T-cell (primary cell): ENCODE measurements at places on chromosomes 13 and 19.
A peak's percentile ranks its signal among the peaks of the same experiment; 100 is the strongest.

DNA sequence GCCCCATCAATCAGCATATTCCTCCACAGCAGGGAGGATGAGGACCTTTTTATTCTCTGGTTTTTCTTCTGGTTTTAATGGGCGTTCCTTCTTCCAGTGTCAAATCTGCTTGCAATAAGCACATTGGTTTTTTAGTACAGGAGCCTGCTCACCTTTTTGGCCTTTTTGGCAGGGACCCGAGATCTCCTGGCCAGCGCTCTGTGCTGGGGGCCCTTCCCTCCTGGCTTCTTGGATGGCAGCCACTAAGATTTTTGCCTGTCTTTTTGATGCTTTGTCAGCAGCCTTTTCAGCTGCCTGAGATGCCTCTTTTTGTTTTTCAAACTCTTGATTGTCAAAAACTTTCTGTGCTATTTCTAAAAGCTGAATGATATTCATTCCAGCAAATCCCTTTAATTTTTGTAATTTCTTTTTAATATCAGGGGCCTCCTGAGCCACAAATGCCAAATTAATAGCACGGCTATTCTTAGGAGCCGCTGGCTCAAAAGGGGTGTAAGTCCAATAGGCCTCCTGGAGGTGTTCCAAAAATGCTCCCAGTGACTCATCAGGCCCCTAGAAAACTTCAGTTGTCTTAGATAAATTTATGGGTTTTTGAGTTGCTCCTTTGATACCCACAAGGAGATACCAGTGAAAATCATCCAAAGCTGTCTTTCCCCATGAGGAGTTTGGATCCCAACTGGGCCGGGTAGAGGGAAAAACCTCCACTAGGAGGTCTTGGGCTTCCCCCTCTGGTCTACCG, 73.0 kb downstream of the ZNF100 start:
- no peak for DNase-seq

GRCh38 chr13:73676550-73677047, 457.6 kb downstream of the KLF12 start:
- no peak for DNase-seq

DNA sequence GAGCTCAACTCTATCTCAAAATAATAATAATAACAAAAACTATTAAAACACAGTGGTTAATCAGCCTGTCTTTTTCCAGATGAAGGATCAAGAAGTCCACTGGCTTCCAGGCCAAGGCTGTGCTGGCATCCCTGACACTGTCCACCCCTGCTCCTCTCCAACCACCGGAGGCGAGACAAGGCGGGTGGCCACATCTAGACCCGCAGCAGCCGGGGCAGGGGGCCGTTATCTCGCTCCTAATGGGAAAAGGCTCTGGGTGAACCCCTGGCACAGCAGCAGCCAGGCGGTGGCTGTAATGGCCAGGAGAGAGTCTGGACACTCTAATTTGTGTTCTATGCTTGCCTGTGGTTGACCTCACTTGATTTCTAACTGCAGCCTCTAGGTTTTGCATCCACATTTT, 158.0 kb upstream of the SOX1 start:
- DNase-seq: no peak

DNA sequence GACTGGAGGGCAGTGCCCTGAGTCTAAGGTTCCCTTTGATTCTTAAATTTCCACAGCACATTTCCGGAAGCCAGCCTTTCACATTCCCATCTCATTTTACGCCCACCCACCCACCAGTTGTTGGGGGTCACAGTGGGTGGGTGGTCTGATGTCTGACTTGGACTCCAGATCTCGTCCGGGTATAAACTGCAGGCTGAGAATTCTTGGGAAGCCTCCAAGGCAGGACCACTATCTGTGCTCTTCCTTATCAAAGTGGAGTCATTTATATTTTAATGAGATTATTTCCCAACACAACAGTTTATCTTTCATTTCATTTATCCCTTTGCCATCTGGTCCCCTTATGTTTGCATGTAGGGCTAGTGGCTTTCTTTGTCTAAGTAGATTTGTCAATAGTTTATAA, 3.6 kb upstream of the FAM124A start:
- DNase-seq: no peak

DNA sequence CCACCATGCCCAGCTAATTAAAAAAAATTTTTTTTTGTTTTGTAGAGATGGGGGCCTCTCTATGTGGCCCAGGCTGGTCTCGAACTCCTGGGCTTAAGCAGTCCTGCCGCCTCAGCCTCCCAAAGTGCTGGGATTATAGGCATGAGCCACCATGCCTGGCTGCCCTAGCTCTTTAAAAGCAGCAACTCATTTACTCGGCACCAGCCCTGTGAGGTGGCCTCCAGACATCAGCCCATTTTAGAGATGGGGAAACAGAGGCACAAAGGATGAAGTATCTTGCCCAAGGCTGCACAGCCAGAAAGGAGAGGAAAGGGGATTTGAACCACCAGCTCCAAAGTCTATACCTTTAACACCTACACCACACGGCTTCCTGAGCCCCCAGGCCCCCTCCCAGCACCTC, 312 bp downstream of the PRX start:
- DNase-seq: no peak

- no peak for DNase-seq
Measured at GRCh38 chr19:20313894-20314293, 146.9 kb downstream of the ZNF486 start.

DNA sequence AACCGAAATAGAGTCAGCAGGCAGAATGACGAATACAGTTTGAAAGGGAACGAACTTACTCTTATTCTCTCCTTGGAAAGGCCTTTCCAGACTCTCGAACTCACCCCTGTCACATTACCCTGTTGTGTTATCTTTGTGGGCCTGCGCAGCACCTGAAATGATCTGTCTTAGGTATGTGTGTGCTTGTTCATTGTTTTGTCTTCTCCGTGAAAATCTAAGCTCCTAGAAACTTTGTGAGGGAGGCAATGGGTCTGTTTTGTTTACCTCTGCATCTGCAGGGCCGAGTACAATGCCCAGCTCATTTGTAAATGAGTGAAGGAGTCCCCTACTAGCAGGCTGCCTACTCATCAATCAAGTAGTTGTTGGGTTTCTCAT, 19.6 kb downstream of the HMGB1 start:
- DNase-seq: no peak

DNA sequence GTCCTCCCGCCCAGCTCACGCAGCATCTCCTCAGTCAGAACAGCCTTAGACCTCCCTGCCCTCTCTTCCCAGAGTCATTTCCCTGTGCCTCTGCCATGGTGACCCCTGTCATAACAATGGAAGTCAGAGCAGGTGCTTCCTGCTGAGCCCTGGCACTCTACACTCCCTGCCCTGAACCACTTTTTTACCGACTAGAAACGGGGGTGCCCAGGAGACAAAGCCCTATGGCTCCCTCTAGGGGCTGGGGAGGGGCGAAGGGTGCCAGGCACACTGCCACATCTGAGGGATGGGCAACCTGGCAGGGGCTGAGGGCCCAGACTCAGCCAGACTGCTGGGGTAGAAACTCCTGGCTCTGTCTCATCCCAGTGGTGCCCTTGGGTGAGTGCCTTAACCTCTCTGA, 16.4 kb downstream of the ZNF574 start:
- DNase-seq: no peak

- DNase-seq: no peak
Measured at GRCh38 chr19:51803967-51804366, 9.0 kb downstream of the FPR3 start.

DNA sequence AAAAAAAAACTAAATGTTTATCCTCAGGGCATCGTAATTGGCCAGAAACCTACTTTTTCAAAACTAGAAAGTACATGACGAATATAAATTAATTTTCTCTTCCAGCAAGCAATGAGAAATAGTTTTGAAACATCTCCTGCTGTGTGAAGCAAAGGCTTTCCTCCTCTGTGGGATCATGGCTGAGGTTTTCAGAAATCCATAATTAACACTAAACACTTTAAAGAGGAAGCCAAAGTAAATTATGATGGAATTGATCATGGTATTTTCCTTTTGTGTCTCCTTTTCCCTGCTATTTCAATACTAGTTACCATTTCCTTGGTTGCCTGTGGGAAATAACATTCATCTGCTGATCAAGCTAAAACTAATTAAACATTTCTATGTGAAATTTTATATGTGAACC, 1413.8 kb upstream of the PCDH20 start:
- DNase-seq: no peak

- DNase-seq: no peak
Measured at GRCh38 chr19:3082331-3082730, 11.8 kb upstream of the GNA11 start.

- DNase-seq: peak; percentile 58
Measured at GRCh38 chr19:29942404-29943261, 594 bp downstream of the URI1 start.

GRCh38 chr13:98534821-98535220, 42.1 kb downstream of the STK24 start:
- no peak for DNase-seq

DNA sequence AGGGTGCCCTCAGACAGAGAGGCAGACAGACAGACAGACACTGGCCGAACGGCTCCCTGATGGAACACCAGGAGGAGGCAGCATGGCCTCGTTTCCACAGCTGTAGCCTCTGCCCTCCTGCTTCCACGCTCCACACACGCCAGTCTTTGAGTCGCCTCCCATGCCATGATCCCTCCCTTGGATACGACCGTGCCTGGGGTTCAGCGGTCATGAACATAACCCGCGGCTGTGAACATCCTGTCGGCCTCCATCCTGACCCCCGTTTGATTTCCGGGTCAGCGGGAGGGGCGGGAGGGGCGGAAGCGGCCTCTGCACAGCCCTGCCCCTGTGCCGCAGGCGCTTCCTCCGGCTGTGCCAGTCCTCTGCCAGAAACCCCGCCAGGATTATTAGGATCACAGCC, 23.4 kb downstream of the GP6 start:
- DNase-seq: no peak

GRCh38 chr13:79034341-79034740, 371.7 kb downstream of the RBM26 start:
- no peak for DNase-seq

DNA sequence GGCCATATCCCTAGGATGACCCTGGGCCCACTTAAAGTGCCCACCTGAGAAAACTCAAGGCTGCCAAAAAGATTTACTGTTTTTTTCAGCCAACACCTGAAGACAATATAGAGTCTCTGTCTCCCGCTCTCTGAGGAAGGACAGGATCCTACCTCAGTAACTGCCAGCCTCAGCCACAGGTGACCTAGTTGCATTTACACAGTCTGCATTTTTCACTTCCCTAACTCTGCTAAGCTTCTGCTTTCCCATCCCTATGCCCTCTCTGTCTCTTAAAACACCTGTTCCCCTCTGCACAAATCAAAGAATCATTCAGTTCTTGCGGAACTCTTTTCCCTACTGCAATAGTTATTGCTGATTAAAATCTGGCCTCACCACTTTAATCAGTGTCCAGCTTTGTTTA, 609.5 kb downstream of the UQCRFS1 start:
- no peak for DNase-seq

DNA sequence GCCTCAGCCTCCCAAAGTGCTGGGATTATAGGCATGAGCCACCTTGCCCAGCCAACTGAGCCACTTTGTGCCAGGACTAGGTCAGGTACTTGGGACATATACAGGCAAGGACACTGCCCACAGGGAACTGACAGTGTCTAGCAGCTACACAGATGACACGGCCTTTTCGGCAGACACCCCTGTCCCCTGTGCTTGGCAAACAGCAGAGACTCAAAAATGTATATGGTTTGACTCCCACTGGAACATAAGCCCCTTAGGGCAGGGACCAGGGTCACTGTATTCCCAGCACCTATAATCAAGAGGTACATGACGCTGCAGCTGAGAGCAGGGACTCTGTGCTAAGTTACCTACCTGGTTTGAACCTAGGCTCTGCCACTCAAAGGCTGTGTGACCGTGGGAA, 16.8 kb downstream of the ABCC4 start:
- no peak for DNase-seq

GRCh38 chr13:41562083-41562482, 104.7 kb downstream of the RGCC start:
- no peak for DNase-seq

DNA sequence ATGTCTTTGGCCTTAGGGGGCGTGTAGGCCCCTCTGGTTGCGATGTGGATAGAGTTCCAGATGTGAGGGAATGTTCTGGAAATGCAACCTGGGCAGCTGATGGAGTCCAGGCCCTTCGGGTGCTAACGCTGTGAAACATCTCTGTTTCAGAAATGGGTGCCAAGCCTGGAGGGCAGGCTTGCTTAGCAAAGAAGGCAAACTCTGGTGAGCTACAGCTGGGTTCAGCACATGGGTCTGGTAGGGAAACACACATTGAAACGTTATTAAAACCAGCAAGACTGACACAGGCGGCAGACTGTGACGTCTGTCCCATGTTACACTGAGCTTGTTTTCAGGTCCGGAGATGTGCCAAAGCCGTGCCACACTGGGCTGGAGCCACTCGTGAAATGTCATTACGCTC, 8.6 kb upstream of the CDC16 start:
- peak; percentile 12 for DNase-seq

GRCh38 chr13:79226938-79227337, 179.1 kb downstream of the RBM26 start:
- DNase-seq: no peak

DNA sequence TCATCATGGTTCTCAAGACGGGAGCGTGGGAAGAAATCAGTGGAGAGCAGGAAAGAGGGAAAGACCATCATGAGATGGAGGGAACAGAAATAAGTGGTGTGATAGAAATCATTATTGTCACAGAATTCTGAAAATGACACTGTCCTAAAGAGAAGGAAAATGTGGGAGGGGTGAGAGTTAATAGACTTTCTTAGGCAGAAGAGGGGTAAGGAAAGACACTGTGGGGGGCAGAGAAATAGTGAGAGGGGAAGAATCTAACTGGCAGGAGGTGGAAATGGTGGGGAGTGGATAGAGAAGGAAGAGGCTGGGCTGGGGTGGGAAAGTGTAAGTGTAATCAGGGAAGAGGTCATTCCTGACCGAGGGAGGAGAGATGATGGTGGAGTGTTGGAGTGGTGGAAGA, 3.2 kb downstream of the PINLYP start:
- no peak for DNase-seq

- no peak for DNase-seq
Measured at GRCh38 chr13:75694722-75695121, 58.6 kb downstream of the LMO7 start.

DNA sequence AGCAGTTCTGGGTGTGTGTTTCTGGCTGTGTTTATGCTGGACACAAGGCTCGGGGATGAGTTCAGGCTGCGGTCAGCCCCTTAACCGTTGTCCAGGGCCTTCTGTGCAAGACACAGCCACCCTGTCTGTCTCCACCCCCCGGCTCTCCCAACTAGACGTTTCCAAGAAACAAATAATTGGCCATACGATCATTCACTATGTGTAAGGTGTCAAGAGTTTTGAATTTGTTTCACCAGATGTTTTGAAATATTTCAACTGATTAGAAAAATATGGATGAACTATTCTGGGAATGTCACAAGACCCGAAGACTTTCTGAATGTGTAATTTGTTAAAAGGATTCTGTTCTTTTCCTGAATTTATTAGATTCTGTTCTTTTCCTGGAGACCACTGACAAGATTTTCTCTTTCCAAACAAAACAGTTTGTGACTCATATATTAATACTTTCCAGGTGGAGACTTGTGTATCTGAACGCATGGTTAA, 318.2 kb downstream of the MYO16 start:
- DNase-seq: no peak

DNA sequence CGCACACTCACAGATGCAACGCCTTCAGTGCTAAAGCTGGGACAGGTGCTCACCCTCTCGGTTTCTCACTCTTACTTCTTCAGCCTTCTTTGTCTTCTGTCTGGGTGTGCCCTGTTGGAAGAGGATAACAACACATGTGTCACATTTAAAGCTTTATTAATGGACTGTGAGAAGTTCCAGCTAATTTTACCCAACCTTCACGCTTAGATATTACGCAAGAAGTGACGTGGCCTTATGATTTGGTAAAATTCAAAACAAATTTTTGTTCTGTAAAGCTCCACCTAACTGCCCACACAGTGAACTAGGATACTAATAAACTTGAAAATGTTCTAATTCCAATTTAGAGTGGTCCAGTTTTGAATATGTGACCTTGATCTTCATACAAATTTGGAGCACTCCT, 66.7 kb upstream of the LRCH1 start:
- no peak for DNase-seq
